NCI-H146 (cell line): ENCODE measurements at places on chromosomes 2 and 18.

DNA sequence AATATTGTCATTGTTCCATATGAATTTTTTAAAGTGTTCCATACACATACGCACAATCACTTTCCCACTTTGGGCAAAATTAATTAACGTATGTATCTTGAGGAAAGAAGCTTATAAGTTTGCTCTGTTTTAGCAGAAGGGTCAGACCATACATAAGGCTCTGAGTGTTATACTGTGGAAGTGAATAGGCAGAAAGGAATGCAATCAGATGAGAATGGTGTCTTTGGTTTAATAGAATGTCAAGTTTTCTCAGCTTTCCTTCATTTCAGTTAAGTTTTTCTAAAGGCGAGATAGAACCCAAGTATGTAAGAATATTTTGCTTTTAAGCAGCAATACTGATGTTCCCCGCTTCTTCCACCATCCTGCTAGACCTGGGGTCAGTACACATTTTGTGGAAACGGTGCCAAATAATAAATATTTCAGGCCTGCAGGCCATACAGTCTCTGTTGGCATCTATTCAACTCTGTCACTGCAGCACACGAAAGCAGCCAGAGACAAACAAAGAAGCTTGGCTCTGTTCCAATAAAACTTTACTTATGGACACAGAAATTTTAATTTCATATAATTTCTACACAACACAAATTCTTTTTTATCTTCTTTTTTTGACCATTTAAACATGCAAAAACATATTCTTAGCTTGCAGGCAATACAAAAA lies 100.6 kb downstream of the UPP2 start:
- peak; percentile 64 for DNase-seq

DNA sequence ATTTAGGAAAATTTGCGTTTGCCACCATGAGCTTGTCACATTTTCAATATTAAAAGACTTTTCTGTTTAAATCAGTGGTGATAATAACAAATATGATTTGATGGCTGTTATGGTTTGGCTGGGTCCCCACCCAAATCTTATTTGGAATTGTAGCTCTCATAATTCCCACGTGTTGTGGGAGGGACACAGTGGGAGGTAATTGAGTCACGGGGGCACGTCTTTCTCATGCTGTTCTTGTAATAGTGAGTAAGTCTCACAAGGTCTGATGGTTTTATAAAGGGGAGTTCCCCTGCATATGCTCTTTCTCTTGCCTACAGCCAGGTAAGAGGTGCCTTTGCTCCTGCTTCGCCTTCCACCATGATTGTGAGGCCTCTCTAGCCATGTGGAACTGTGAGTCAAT lies 83.4 kb upstream of the RGPD4 start:
- DNase-seq: no peak

DNA sequence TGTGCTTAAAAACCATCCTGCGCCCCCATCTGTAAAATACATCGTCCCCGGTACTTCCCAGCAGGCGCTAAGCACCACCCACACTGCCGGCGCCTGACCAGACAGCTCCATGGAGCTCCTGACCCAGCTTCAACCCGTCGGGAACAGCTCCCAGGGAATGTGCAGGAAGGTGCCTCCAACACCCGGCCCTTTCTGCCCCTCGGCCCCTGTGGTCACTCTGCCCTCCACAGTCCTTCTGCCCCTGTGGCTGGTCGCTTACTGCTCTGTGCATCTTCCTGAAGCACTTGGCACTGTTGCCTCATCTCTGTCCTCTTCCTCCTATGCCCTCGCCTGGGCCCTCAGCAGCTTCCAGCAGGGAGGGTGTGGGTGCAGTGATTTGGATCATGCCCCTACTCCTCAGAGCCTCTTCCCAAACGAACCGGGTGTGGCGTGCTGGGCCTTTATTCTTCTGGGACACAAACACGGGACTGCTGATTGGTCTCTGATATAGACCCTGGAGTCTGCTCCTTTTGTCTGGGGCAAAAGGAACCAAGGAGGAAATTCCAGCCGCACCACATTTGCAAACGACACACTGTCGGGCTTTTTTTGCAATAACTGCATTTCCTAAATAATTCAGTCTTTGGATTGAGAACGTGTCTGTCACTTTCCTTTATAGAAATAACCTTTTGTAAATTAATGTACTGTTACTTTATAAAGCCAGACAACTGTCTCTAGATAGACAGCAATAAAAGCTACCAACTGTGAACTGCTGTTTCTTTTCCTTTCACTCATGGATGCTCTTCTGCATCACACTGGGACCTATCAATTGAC lies 65.9 kb downstream of the ADI1 start:
- DNase-seq: no peak

GRCh38 chr2:37781028-37781427 lies 109.6 kb upstream of the CDC42EP3 start:
- DNase-seq: peak; percentile 40

GRCh38 chr18:37525262-37525585 lies 40.4 kb downstream of the CELF4 start:
- peak; percentile 60 for DNase-seq

DNA sequence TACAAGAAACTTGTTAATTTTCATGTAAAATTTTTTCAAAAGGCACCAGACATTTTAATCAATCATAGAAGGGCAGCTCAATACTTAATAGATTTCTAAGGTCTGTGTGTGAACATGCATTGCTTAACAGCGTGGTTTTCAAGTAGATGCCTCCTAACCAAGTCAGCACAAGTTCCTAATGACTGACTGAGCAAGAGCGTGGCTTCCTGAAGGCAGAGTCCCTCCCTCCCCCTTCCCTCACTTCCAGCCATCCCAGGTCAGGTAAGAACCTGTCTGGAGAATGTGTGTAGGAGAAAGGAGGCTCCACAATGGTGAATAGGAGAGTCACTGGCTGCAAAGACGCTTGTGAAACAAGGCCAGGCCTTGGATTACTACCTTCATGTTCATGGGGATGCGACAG lies 33.5 kb upstream of the DAPL1 start:
- DNase-seq: no peak

GRCh38 chr2:105383432-105384166 lies 15.3 kb downstream of the FHL2 start:
- no peak for DNase-seq

DNA sequence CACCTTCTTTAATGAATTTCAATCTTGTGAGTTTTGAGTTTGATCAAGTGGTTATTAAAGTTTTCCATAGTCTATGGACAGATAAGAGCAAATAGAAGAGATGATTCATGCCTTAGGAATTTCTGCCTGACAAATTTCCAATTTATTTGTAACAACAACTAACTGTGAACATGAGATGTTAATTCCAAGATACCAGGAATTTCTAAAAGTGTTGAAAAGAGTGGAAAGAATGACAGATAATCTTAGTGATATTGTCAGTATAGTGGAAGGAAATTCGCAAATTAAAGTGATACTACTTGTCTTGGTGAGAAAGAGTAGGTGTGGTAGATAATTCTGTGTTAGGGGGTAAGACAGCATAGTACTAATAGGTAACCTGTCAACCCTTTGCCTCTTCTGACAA lies 82.4 kb downstream of the AGPS start:
- DNase-seq: no peak

DNA sequence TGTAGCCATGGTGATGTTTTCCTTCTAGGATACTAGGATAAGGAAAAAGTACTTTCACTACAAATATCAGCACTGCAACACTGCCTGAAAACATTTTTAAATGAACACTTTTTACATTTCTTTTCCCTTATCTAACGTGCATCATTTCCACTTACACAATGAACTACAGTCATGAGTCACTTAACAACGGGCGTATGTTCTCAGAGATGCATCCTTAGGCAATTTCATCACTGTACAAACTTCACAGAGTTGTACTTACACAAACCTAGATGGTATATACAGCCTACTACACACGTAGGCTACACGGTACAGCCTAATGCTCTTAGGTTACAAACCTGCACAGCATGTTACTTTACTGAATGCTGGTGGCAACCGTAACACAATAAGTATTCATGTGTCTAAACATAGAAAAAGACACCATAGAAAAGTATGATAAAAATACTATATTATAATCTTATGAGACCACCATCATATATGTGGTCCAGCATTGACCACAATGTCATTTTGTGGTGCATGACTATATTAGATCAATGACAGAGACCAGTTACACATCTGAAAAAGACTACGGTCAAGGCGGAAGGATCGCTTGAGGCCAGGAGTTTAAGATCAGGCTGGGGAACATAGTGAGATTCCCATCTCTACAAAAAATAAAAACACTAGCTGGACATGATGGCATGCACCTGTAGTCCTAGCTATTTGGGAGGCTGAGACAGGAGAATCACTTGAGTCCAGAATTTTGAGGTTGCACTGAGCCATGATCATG lies 39.8 kb downstream of the WDR33 start:
- DNase-seq: no peak
